SJSA1 (cell line): ENCODE measurements at places on chromosomes 2 and 18. TPM values are rescaled to one million over a fixed set of nuclear protein-coding genes. Genes with fewer than 3 reads are reported as not detected.

- H3K4me3 ChIP-seq, result no peak overlapping the region
- H3K36me3 ChIP-seq, result peaks cover 2% of the 10 kb centered on the region; the same call in 1 of the 2 replicates
- DNase-seq, result no peak
- H3K4me1 ChIP-seq, result no peaks in the 10 kb centered on the region
- H3K27ac ChIP-seq, result no peak overlapping the region
Observed at GRCh38 chr18:54215069-54215468, 9.4 kb downstream of the MBD2 start.

DNA sequence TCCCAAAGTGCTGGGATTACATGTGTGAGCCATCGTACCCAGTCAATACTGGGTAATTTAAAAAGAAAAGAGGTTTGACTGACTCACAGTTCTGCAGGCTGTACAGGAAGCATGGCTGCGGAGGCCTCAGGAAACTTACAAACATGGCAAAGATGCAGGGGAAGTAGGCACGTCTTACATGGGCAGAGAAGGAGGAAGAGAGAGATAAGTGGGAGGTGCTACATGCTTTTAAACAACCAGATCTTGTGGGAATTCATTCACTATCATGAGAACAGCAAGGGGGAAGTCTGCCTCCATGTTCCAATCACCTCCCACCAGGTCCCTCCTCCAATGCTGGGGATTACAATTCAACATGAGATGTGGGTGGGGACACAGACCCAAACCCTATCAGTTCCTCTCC is 192.5 kb downstream of the ATAD2B start:
- H3K27ac ChIP-seq, result no peak overlapping the region
- no peak for DNase-seq
- H3K27me3 ChIP-seq, result no peaks in the 10 kb centered on the region
- H3K36me3 ChIP-seq, result no peaks in the 10 kb centered on the region
- no peak overlapping the region for H3K4me3 ChIP-seq

GRCh38 chr2:64192125-64192479 is 47.9 kb upstream of the PELI1 start:
- DNase-seq, result no peak
- H3K36me3 ChIP-seq, result no peaks in the 10 kb centered on the region
- H3K4me1 ChIP-seq, result no peaks in the 10 kb centered on the region
- H3K4me3 ChIP-seq, result no peak overlapping the region
- H3K27ac ChIP-seq, result no peak overlapping the region

- no peak overlapping the region for H3K4me3 ChIP-seq
- DNase-seq, result no peak
- H3K27ac ChIP-seq, result no peak overlapping the region
Observed at GRCh38 chr2:177873915-177874314, 198.7 kb downstream of the PDE11A start.

GRCh38 chr2:118849226-118850167 is 2.0 kb upstream of the EN1 start:
- no peak overlapping the region for H3K27ac ChIP-seq
- DNase-seq, result no peak
- H3K36me3 ChIP-seq, result peaks cover 6% of the 10 kb centered on the region; the same call in 1 of the 2 replicates
- H3K4me1 ChIP-seq, result peaks cover 12% of the 10 kb centered on the region

GRCh38 chr2:127640082-127641072 is 5.6 kb upstream of the GPR17 start:
- no peak overlapping the region for H3K4me3 ChIP-seq
- no peak overlapping the region for H3K27ac ChIP-seq
- no peaks in the 10 kb centered on the region for H3K27me3 ChIP-seq
- H3K36me3 ChIP-seq, result peaks cover 6% of the 10 kb centered on the region; the same call in 1 of the 2 replicates
- peaks cover 20% of the 10 kb centered on the region for H3K4me1 ChIP-seq
- no peak for DNase-seq

GRCh38 chr2:230234122-230234722 is 8.7 kb downstream of the SP140 start:
- DNase-seq, result no peak
- no peak overlapping the region for H3K27ac ChIP-seq
- no peaks in the 10 kb centered on the region for H3K36me3 ChIP-seq
- no peak overlapping the region for H3K4me3 ChIP-seq
- peaks cover 17% of the 10 kb centered on the region for H3K4me1 ChIP-seq

DNA sequence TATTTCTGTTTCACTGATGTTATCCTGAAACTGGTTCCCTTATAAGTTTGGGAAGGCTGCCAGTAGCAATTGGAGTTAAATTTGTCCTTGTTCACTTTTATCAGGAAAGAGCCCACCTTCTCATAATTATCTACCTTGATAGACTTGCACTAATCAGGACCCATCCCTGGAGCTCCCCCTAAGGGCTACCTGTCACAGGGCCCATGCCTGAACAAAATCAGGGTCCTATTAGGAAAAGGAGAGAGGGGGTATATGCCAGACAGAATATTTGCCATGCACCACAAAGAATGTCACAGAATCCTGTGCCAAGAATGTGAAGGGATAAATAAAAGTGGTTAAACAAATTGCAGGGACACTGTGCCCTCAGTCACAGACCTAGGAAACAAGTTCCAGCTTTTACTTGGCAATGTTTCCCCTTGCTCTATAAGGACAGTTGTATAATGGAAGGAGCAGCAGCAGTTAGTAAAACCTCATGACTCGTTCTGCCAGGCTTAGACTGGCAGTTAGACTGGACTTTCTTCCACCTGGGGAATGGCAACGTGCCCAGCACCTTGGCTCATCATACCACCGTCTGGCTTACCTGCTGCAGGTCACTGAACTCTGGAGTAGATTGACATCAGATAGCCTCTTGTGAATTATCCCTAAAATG is 32.3 kb upstream of the VWC2L start:
- no peaks in the 10 kb centered on the region for H3K36me3 ChIP-seq
- no peak overlapping the region for H3K4me3 ChIP-seq
- 0 out of 2 replicates have a peak, but pooled peaks cover 4% of the 10 kb centered on the region for H3K27me3 ChIP-seq
- DNase-seq, result no peak

DNA sequence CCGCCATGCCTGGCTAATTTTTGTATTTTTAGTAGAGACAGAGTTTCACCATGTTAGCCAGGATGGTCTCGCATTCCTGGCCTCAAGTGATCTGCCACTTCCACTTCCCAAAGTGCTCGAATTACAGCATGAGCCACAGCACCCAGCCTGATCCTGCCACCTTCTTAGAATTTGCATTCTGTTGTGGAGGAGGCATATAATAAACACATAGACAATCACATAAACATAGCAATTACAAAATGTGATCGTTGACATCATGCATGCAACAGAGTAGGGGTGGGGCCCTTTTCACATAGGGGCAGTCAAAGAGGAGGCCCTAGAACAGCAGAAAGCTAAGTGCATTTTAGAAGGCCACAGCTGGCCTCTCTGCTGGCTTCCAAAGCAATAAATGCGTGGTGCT is 39.9 kb upstream of the TSPYL6 start:
- no peaks in the 10 kb centered on the region for H3K36me3 ChIP-seq
- no peak overlapping the region for H3K27ac ChIP-seq
- DNase-seq, result no peak
- no peaks in the 10 kb centered on the region for H3K27me3 ChIP-seq
- no peak overlapping the region for H3K4me3 ChIP-seq

DNA sequence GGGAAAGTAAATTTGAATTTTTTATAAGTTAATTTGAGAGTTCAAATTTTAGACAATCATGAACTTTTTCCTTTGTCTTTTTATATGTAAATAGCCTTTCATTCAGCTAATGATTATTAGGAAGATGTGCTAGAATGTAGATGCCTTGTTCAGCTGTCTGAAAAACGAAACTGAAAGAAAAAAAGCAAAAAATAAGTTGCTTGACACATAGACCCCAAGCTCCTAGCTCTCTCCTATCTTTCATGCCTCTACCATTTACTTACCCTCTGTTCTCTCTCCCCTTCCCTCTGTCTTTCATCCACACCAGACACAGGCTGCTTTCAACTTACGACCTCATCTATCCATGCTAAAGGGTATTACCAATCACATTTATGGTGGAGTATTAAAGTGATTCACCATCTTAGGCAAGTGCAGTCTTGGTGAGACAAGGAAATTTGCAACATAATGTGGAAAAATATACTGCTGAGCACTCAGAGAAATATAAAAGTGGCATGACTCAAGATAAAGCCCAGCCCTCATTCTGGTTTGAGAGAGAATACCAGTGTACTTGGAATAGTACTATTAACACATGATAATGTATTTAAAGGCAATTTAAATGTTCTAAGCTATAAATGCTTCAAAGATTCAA is 425.6 kb downstream of the SUCLG1 start:
- no peak for DNase-seq
- no peaks in the 10 kb centered on the region for H3K36me3 ChIP-seq
- no peak overlapping the region for H3K4me3 ChIP-seq
- H3K27me3 ChIP-seq, result no peaks in the 10 kb centered on the region; the same call in 1 of the 2 replicates
- no peaks in the 10 kb centered on the region for H3K4me1 ChIP-seq

DNA sequence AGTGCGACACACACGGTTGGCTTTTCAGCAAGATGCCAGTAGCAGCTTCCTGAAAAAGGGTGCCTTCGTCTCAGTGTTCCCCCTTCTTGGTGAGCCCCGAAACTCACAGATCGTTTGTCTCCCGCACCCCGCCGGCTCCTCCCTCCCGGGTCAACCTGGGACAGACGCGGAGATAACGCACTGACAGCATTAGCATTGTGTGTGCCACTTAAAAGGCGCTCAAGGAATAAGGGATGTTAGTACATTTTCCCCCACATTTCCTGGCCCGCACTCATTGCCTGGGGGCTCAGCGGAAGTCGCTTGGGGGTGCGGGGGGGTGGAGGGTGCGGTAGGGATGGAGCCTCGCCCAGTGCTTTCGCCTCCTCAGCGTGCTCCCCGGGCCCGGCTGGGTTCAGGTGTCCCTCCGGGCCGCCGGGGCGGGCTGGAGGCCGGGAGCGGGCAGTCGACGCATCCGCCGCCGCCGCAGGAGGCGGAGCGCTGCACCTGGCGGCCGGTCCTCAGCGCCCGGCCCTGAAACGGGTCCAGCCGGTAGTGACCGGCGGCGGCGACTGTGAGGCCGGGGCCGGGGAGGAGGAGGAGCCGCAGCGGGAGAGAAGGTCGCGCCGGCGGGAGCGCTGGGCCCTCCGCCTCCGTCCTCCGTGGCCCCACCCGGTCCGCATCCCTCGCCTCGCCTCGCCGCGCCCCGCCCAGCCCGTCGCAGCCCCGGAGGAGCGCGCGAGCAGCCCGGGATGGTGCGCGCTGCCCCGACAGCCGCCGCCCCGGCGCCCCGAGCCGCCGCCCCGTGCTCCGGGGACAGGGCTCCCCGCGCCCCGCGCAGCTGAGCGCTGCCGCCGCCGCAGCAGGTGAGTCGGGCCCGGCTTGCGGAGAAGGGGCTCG is at the start of gene MFSD6:
TSS of gene MFSD6 (plus strand) at position 694 of the 876 bp plus-strand sequence. CDS start 27,675 bp downstream, outside the sequence.
- no peak for DNase-seq
- H3K27me3 ChIP-seq, result peaks cover 18% of the 10 kb centered on the region
- no peak within 1 kb of the TSS for H3K27ac ChIP-seq
- peak within 1 kb of the TSS; percentile 56 for H3K4me3 ChIP-seq

DNA sequence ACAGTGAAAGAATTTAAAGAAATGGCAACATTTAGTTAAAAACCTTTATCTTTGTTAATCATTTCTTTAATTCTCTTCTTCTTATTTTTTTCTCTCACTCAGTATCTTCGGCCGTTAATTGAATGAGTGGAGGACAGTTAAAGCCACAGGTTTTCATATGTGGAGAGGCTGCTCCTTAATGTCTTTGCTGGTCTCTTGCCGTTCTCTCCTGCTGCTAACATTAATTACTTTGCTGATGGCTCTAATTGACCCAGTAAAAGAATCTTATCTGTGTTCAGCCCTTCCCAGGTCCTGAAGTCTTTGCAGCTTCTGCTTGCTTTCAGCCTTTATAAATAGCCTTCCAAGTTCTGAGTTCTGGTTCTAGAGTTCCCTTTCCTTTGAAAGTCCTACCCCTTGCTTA is 77.1 kb downstream of the ADAM23 start:
- H3K27me3 ChIP-seq, result no peaks in the 10 kb centered on the region
- no peak overlapping the region for H3K4me3 ChIP-seq
- H3K4me1 ChIP-seq, result no peaks in the 10 kb centered on the region
- DNase-seq, result no peak
- H3K27ac ChIP-seq, result no peak overlapping the region

GRCh38 chr2:168731002-168731401 is 71.4 kb upstream of the NOSTRIN start:
- no peak overlapping the region for H3K4me3 ChIP-seq
- H3K4me1 ChIP-seq, result no peaks in the 10 kb centered on the region; the same call in 1 of the 2 replicates
- no peak overlapping the region for H3K27ac ChIP-seq
- no peaks in the 10 kb centered on the region for H3K27me3 ChIP-seq

GRCh38 chr18:11974741-11975325 is 6.5 kb upstream of the IMPA2 start:
- DNase-seq, result no peak
- H3K27me3 ChIP-seq, result no peaks in the 10 kb centered on the region
- H3K4me3 ChIP-seq, result no peak overlapping the region
- H3K36me3 ChIP-seq, result no peaks in the 10 kb centered on the region
- no peak overlapping the region for H3K27ac ChIP-seq

The ORMDL1 gene
- total RNA-seq, result 94.5 and 109 TPM in 2 replicates

The COL5A2 gene
- 917 and 1,030 TPM in 2 replicates for total RNA-seq

The KCNJ3 gene
- total RNA-seq, result not detected in 2 replicates

The TDRD15 gene
- total RNA-seq, result not detected in 2 replicates

The SERPINB10 gene
- total RNA-seq, result 1.7 TPM in 1 of 2 replicates, not detected in the other

The UPP2 gene
- not detected in 2 replicates for total RNA-seq

The FBXO41 gene
- total RNA-seq, result 0.05 and 0.72 TPM in 2 replicates

The EPB41L3 gene
- total RNA-seq, result 0.21 TPM in 1 of 2 replicates, not detected in the other

The MYO7B gene
- 1.2 and 1.8 TPM in 2 replicates for total RNA-seq
